RPMI7951 (cell line): ENCODE measurements at places on chromosomes 2 and 18. TPM values are rescaled to one million over a fixed set of nuclear protein-coding genes. Genes with fewer than 3 reads are reported as not detected.

DNA sequence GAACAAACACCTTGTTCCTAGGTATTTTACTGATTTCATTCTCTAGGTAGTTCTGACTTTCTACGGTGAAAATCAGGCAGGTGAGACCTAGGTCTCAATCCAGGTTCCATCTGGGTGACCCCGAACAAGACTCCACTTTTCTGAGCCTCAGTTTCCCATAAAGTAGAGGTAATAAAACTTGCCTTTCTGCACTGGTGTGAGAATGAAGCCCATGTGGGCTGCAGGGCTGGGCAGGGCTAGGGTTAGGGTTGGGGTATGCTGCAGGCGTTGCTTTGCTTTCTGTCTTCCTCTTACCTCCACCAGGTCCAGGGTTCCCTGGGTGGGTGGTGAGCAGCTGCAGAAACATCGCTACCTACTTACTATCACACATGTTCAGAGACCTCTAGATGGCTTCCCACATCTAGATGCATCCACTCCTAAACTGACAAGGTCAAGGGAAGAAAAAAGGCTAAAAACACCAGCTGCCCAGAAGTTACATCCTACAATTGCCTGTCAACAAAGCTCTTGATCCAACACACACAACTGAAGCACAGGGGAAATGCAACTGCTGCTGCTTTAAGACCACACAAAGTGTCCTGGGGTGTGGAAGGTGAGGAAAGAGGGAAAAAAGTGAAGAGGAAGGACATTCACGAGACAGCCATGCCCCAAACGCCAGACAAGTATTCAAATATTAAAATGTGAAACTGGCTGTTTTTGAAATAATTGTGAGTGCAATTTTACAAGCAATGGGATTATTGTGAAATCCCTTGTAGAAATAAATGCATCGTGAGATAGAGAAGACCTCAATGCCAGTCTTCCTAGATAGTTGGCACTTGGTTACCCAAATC is 23.5 kb downstream of the MBP start:
- DNase-seq, result no peak

DNA sequence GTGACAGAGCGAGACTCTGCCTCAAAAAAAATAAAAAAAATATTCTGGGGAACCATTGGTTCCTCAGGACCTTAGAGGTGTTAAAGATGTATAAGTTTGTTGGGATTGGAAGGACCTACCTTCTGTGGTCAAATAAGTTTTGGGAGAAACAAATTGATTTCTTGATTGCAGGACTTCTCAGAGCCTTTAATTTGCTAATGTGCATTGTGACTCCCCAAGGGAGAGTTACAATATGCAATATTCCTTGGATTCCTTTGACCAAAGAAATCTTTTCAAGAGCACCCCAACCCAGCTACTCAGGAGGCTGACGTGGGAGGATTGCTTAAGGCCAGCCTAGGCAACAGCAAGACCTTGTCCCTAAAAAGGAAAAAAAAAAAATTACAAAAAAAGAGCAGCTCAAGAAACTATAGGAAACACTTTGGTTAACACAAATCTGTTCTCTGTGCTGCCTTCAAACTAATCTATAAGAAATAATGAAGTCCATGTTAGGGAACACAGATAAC is 6.5 kb downstream of the NAGK start:
- DNase-seq, result no peak

DNA sequence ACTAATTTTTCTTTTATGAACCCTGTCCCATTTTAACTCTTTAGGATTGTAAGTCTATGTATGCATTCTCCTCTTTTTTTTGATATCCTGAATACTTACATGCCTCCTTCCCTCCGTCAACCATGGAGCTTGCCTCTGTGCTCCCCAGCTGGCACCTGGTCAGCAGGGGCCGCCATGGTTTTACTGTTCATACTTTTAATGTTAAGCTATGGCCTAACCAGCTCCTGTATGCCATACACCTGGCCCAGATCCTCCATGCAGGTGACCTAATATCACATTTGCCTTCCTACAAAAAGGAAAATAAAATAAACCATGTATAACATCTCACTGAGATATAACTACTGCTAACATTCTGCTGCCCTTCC is 283.1 kb upstream of the TRIB2 start:
- no peak for DNase-seq

Gene CCDC102B
- 7.5 and 10.1 TPM in 2 replicates for total RNA-seq
